ENCODE measurements at places on chromosomes 1 and 21. TPM values are rescaled to one million over a fixed set of nuclear protein-coding genes. Genes with fewer than 3 reads are reported as not detected.

DNA sequence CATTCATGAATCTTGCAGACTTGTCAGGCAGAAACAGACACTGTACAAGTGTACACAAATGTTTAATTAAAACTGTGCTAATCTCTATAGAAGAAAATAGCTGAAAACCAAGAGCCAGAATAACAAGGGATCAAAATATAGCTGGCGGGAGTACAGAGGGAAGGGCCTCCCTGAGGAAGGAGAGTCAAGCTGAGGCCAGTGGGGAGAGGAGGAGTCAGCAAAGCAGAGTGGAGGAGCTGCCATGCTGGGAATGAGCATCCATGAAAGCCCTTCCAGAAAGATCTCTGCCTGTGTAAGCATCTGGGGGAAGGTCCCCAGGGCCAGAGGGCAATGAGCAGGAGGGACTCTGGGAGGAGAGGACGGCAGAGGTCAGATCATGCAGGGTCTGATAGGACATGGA is 15.1 kb downstream of the SLAMF8 start:
- no peak for DNase-seq

DNA sequence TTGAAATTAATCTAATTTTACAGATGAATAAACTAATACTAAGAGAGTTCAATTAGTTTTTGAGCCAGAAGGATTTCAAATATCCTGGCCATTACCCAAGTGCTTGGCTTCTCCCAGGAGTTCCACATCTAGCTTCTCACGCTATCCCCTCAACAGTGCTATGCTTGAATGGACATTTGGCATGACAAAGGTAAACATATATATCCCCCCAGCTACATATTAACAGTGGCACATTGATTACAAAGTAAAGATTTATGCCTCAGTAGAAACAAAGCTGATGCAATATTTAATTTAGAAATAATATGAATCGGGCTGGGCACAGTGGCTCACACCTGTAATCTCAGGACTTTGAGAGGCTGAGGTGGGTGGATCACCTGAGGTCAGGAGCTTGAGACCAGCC is 434.6 kb upstream of the PRMT6 start:
- DNase-seq = no peak

VCAM1 gene
- 0.05 TPM for total RNA-seq

DNA sequence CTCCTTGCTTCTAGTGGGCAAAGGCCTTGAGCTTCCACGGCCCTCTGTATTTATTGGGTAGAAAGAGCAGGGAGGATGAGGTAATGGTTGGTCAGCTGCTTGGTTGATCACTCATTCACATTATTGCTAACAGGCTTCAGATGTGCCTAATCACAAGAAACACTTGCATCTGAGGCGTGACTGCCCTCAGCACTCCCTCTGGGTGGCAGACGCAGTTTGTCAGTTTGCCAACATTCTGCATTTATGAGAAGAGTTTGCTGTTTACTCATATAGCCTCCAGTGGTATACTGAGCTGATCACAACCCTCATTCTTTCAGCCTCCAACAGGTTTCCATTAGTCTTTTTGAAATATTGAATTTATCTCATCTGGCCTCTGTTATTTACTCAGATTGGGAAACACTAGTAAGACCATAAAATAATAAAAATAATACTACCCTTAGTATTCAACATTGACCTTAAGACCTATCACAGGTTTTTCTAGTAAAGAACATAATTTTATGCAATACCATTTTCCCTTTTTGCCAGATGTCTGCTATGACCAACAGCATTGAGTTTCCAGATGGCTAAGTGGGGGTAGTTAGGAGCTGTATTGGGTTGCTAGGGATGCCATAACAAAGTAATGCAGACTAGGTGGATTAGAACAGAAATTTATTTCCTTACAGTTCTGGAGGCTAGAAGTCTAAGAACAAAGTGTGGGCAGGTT is 53.3 kb downstream of the PTGFR start:
- DNase-seq = no peak

ILDR2 gene
- total RNA-seq = 0.48 TPM

GRCh38 chr1:208209896-208210589 is 34.1 kb downstream of the PLXNA2 start:
- DNase-seq = no peak

Measured in A172 (cell line).